ENCODE measurements at places on chromosomes 2 and 18.

GRCh38 chr2:175442441-175442840 lies 260.9 kb upstream of the ATP5MC3 start:
- H3K27ac ChIP-seq, result no peak overlapping the region
- H3K27me3 ChIP-seq, result peaks cover 14% of the 10 kb centered on the region
- DNase-seq, result no peak
- no peaks in the 10 kb centered on the region for H3K4me1 ChIP-seq
- H3K4me3 ChIP-seq, result no peak overlapping the region
- H3K36me3 ChIP-seq, result no peaks in the 10 kb centered on the region

DNA sequence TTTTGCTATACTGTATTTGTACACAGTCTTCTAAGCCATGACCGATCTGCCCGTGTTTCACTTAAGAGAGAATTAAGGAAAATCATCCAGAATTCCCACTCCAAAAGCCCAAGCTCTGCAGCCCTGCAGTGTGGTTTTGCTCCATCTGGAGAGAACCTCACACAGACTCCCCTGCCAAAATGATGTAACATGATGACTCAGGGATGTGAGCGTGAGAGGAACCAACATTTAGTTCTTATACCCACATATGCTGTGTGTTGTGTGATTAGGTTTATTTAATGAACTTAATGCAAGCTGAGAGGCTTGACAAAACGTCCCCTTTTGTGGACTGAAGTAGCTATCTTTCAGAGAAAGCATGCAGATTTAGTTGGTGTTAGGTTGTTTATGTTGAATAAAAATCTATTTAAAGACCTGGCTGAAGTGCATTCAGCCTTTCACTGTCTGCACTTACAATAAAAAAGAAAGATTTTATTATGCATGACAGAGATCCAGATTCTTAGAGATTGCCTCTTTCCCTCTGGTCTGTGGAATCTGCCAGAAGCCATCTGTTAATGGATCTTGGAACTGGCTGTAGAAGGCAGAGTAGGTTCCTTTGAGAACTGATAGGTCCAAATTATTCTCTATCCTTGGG lies 6.3 kb downstream of the RAB12 start:
- H3K36me3 ChIP-seq, result peaks cover 49% of the 10 kb centered on the region
- H3K27ac ChIP-seq, result peak overlapping the region; percentile 62
- H3K4me3 ChIP-seq, result no peak overlapping the region
- H3K4me1 ChIP-seq, result peaks cover 64% of the 10 kb centered on the region
- no peak for DNase-seq
- H3K27me3 ChIP-seq, result no peaks in the 10 kb centered on the region

- H3K4me1 ChIP-seq, result peaks cover 79% of the 10 kb centered on the region
- peak overlapping the region; percentile 96 for H3K27ac ChIP-seq
- H3K36me3 ChIP-seq, result peaks cover 78% of the 10 kb centered on the region
- H3K4me3 ChIP-seq, result peak overlapping the region; percentile 42
- H3K27me3 ChIP-seq, result no peaks in the 10 kb centered on the region
- peak; percentile 67 for DNase-seq
Observed at GRCh38 chr18:77062518-77063003, 70.0 kb downstream of the MBP start.

- H3K27ac ChIP-seq, result no peak overlapping the region
- H3K4me3 ChIP-seq, result no peak overlapping the region
- H3K4me1 ChIP-seq, result peaks cover 17% of the 10 kb centered on the region
- H3K36me3 ChIP-seq, result no peaks in the 10 kb centered on the region
- H3K27me3 ChIP-seq, result no peaks in the 10 kb centered on the region
Observed at GRCh38 chr2:196113061-196113974, 44.7 kb upstream of the DNAH7 start.

- peaks cover 20% of the 10 kb centered on the region for H3K36me3 ChIP-seq
- DNase-seq, result peak; percentile 58
Observed at GRCh38 chr2:111121028-111121827, 514 bp downstream of the BCL2L11 start.

GRCh38 chr18:41390309-41390708 lies 564.7 kb upstream of the PIK3C3 start:
- H3K4me3 ChIP-seq, result no peak overlapping the region
- no peaks in the 10 kb centered on the region for H3K36me3 ChIP-seq
- peaks cover 6% of the 10 kb centered on the region for H3K27me3 ChIP-seq
- DNase-seq, result no peak

- peaks cover 24% of the 10 kb centered on the region for H3K4me1 ChIP-seq
- no peak for DNase-seq
- H3K27me3 ChIP-seq, result no peaks in the 10 kb centered on the region
- no peak overlapping the region for H3K27ac ChIP-seq
- no peak overlapping the region for H3K4me3 ChIP-seq
Observed at GRCh38 chr2:218264773-218265561, 4.2 kb downstream of the GPBAR1 start.

DNA sequence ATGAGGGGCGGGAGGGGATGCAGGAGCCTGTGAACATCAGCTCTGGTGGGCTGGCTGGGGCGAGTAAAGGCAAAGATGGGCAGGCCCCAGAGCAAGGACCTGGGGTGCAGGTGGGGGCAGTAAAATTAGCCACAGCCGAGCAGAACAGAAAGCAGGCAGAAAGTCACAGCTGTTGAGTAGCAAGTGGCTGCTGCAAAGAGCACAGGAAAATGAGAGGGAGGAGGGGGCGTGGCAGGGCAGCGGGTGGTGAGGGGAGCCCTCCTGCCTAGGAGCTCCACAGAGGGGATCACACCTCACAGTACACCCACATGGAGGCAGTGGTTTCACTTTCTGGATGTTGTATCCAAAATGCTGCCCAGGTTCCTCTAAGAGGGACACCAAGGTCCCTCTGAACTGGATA lies 79.6 kb downstream of the LBH start:
- peaks cover 51% of the 10 kb centered on the region for H3K4me1 ChIP-seq
- no peaks in the 10 kb centered on the region for H3K27me3 ChIP-seq
- peaks cover 14% of the 10 kb centered on the region for H3K36me3 ChIP-seq
- DNase-seq, result peak; percentile 53
- H3K4me3 ChIP-seq, result no peak overlapping the region

DNA sequence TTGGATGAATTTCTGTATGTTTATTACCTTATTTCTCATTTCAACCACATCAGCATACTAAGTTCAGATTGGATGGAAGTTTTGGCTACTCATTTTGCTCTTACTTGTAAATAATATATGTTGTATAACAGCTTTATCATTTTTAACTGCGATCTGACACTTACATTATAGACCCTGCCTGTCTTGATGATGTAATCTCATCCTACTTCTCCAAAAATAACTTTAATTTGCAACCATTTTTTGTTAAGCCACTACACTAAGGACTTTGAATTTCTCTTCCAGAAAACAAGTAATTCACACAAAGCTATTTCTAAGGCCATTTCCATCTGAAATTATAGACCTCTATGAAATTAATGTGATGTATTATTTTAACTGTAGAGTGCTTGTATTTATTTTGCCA lies 240.7 kb downstream of the WDR7 start:
- H3K27ac ChIP-seq, result no peak overlapping the region

GRCh38 chr18:48837676-48838075 lies 113.1 kb downstream of the SMAD7 start:
- peaks cover 68% of the 10 kb centered on the region for H3K4me1 ChIP-seq
- no peaks in the 10 kb centered on the region for H3K27me3 ChIP-seq
- H3K36me3 ChIP-seq, result peaks cover 7% of the 10 kb centered on the region
- H3K27ac ChIP-seq, result peak overlapping the region; percentile 43
- no peak for DNase-seq

GRCh38 chr2:191625016-191625415 lies 52.9 kb upstream of the NABP1 start:
- H3K4me1 ChIP-seq, result peaks cover 44% of the 10 kb centered on the region
- DNase-seq, result peak; percentile 8
- peak overlapping the region; percentile 79 for H3K27ac ChIP-seq
- no peak overlapping the region for H3K4me3 ChIP-seq
- H3K27me3 ChIP-seq, result no peaks in the 10 kb centered on the region

DNA sequence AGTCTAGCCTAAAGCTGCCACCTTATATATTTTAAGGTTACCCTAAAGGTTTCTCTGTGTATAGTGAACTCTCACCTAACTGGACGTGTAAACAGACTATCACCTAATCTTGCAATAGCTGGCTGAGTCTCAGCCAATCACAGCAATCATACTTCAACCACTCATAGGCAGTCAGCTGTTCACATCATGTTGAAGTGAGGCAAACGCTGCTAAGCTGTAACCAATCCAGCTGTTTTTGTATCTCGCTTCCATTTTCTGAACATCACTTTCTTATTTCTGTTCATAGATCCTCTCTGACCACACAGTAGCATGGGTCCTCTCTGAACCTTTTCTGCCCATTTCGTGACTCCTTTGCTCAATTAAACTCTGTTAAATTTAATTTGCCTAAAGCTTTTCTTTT lies 468.2 kb upstream of the POU3F3 start:
- no peak overlapping the region for H3K4me3 ChIP-seq
- no peak for DNase-seq
- no peak overlapping the region for H3K27ac ChIP-seq
- no peaks in the 10 kb centered on the region for H3K4me1 ChIP-seq

DNA sequence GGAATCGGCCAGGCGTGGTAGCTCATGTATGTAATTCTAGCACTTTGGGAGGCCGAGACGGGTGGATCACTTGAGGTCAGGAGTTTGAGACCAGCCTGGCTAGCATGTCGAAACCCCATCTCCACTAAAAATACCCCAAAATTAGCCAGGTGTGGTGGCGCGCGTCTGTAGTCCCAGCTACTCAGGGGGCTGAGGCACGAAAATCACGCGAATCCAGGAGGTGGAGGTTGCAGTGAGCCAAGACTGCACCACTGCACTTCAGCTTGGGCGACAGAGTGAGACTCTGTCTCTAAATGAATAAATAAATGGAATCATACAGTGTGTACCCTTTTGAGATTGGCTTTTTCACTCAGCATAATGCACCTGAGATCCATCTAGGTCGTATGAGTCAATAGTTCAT lies 19.4 kb upstream of the TTC39C start:
- peaks cover 35% of the 10 kb centered on the region for H3K4me1 ChIP-seq
- H3K4me3 ChIP-seq, result no peak overlapping the region
- H3K36me3 ChIP-seq, result no peaks in the 10 kb centered on the region
- H3K27ac ChIP-seq, result no peak overlapping the region

DNA sequence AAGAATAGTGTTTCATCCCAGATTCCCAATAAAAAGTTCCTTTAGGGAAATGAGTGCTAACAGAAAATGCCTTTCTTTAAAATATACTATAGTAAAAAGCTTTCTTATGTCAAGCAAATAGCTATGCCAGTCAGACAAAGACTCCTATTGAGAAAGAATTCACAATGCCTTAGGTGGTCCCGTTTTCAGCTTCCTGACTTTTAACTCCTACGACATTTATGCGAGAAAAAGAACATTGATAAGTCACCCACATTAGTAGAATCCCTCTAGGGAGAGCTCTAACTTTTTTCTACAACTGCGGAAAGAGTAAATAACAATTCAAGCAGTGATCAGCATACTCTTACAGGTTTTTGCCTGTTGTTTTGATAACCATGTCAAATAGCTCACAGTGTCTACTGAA lies 750.8 kb upstream of the ACVR2A start:
- H3K36me3 ChIP-seq, result no peaks in the 10 kb centered on the region
- peaks cover 2% of the 10 kb centered on the region for H3K4me1 ChIP-seq
- H3K27me3 ChIP-seq, result peaks cover 3% of the 10 kb centered on the region
- DNase-seq, result no peak
- H3K27ac ChIP-seq, result no peak overlapping the region
- H3K4me3 ChIP-seq, result no peak overlapping the region

- no peak overlapping the region for H3K4me3 ChIP-seq
- H3K27ac ChIP-seq, result no peak overlapping the region
- no peaks in the 10 kb centered on the region for H3K27me3 ChIP-seq
- H3K36me3 ChIP-seq, result peaks cover 2% of the 10 kb centered on the region
- no peak for DNase-seq
Observed at GRCh38 chr2:200469708-200470211, 40.1 kb downstream of the KCTD18 start.

- H3K27me3 ChIP-seq, result peaks cover 3% of the 10 kb centered on the region
- DNase-seq, result no peak
- H3K36me3 ChIP-seq, result no peaks in the 10 kb centered on the region
- H3K4me1 ChIP-seq, result peaks cover 8% of the 10 kb centered on the region
- H3K27ac ChIP-seq, result no peak overlapping the region
- H3K4me3 ChIP-seq, result no peak overlapping the region
Observed at GRCh38 chr2:26754972-26755670, 9.0 kb upstream of the SLC35F6 start.

GRCh38 chr2:58976375-58977071 lies 735.4 kb upstream of the FANCL start:
- no peak overlapping the region for H3K4me3 ChIP-seq
- DNase-seq, result no peak
- H3K4me1 ChIP-seq, result no peaks in the 10 kb centered on the region

- DNase-seq, result no peak
- peaks cover 1% of the 10 kb centered on the region for H3K4me1 ChIP-seq
- no peak overlapping the region for H3K27ac ChIP-seq
- H3K36me3 ChIP-seq, result no peaks in the 10 kb centered on the region
- H3K4me3 ChIP-seq, result no peak overlapping the region
- H3K27me3 ChIP-seq, result peaks cover 4% of the 10 kb centered on the region
Observed at GRCh38 chr2:69955029-69955428, 6.4 kb downstream of the ASPRV1 start.

DNA sequence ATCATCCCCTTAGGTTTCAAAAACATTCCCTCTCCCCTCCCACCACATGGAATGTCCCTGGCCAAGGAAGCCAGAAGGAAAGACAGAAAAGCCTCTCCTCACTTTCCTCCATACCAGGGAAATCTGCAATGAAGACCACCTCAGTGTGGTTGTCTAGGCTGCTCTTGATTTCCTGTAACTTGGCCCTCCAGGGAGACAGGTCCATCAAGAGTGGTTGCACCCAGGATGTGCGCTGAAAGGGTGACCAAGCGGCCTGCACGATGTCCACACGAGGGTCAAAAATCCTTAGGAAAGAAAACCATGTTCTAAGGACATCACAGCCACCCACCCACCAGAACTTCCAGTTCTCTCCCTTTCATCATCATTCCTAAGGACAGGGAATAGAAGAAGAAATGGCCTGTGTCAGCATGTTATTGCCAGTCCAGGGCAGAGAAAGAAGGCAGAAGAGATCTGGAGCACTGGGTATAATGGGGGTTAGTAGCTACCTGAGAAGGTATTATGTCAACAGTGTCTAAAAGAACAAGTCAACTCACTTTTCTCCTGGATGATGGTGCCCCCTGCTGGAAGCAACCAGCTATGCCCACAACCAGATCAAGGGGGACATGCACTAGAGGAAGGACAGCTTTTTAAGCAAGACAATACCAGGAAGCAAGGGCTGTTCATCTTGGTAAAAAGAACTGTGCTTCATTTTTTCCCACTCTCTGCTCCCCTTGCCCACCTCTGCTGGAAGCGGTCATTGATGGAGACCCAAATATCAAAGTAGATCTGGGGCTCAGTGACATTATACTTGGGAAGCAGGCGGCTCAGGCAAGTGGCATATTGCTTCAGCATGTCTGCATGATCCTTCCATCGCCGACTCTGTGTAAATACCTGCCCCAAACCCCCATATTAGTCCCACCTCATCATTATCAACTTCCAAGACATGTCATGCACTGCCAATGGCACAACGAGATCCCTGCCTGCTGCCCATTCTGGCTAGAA lies 9.3 kb downstream of the GGCX start:
- DNase-seq, result peak; percentile 78
- no peak overlapping the region for H3K4me3 ChIP-seq
- no peaks in the 10 kb centered on the region for H3K4me1 ChIP-seq
- H3K27ac ChIP-seq, result no peak overlapping the region
- peaks cover 8% of the 10 kb centered on the region for H3K36me3 ChIP-seq

- H3K36me3 ChIP-seq, result no peaks in the 10 kb centered on the region
- no peak overlapping the region for H3K4me3 ChIP-seq
- DNase-seq, result no peak
- peaks cover 5% of the 10 kb centered on the region for H3K27me3 ChIP-seq
Observed at GRCh38 chr18:4020026-4020425, 435.1 kb downstream of the DLGAP1 start.
